ENCODE measurements at places on chromosomes 3 and 15.

- no peak for DNase-seq
These were observed 121.1 kb downstream of the OXSM start for GRCh38 chr3:25910997-25911396.

- DNase-seq: no peak
These were observed 733.0 kb downstream of the NTRK3 start for GRCh38 chr15:87523516-87523915.

DNA sequence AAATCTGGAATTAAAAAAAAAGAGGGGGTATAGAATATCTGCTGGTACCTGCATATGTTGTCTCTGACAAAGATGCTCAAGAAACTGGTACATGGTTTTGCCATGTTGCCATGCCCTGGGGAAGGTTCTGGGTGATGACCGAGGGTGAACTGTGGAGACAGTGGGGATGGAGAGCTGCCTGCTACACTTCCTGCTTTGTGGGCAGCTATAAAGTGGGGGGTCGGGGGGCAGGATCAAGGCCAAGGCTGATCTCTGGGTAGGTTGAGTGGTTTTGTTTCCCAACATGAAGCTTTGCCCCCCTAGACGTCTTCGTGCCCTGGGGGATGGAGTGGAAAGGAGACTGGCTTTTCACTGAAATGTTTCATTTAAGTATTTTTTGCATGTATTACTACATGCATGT, 74.6 kb downstream of the IQSEC1 start:
- DNase-seq: no peak

DNA sequence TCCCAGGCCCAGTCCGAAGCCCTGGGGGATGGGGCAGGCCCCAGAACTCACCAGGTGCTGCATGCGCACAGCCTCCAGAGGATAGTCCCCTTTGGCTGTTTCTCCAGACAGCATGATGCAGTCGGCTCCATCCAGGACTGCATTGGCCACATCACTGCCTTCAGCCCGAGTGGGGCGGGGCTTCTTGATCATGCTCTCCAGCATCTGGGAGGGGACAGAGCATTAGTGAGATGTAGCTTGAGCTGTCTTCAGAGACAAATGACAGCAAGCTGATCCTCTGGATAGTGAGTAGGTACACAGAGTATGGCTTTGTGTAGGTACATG, 9.1 kb upstream of the GRAMD2A start:
- no peak for DNase-seq

- peak; percentile 47 for DNase-seq
These were observed 35.7 kb upstream of the CPB1 start for GRCh38 chr3:148791920-148792319.

All from muscle of back (tissue), 13 donors.